ENCODE measurements at places on chromosomes 2 and 18.

GRCh38 chr2:119455066-119455718 lies 23.5 kb downstream of the TMEM37 start:
- no peak for DNase-seq

DNA sequence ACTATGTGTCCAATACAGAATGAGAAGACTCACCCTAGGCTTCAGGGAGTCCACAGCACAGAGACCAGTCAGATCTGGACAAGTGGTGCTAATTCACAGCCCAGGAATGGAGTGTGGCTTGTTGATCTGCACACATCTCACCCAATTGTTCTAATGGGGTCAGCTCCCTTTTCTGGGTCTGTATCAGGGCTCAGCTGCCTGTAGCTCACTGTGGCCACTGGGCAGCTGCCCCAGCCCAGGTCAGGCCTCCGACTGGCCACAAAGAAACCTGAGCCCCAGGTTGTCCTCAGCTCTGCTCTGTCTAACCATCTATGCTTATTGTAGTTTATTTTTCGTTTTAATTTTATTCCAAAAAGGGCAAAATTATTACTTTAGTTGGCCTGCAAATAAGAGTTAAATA lies 202.3 kb upstream of the RAB6C start:
- DNase-seq = no peak

- no peak for DNase-seq
Measured at GRCh38 chr18:52341608-52342381, 1.8 kb downstream of the DCC start.

DNA sequence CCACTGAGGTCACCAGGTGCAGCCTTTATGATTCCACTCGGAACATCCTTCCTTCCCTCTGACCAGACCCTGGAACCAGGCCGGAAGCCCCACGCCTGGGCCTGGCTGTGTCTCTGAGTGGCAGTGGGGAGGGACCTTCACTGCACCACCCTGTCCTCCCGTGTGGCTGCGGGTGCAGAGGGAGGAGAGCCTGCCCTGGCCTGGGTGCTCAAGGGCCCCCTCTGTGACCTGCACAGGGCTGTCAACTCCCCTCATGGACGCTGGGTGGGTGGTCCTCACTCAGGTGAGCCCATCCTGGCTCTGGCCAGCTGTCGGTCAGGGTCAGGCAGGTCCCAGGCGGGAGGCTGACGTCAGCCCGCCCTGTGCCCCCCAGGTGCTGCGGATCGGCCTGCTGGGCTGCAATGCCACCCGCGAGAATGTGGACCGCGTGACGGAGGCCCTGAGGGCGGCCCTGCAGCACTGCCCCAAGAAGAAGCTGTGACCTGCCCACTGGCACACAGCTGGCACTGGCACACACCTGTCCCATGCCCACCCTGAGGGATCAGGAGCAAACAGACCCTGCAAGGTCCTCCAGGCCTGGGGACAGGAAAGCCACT lies 9.8 kb downstream of the AGXT start:
- DNase-seq = no peak

- peak; percentile 13 for DNase-seq
Measured at GRCh38 chr2:142131010-142131669, at the start of gene LRP1B. Gene LRP1B, minus strand, starts transcription at chr2:142131016. Its CDS starts 287 bp downstream, at chr2:142130729.

- DNase-seq = no peak
Measured at GRCh38 chr2:200337621-200338020, 31.1 kb downstream of the SPATS2L start.

- DNase-seq = no peak
Measured at GRCh38 chr2:175036582-175037018, 31.4 kb upstream of the CHN1 start.

- no peak for DNase-seq
Measured at GRCh38 chr2:131034122-131035051, 58.9 kb downstream of the FAM168B start.
